ENCODE measurements at places on chromosomes 7 and 10.

DNA sequence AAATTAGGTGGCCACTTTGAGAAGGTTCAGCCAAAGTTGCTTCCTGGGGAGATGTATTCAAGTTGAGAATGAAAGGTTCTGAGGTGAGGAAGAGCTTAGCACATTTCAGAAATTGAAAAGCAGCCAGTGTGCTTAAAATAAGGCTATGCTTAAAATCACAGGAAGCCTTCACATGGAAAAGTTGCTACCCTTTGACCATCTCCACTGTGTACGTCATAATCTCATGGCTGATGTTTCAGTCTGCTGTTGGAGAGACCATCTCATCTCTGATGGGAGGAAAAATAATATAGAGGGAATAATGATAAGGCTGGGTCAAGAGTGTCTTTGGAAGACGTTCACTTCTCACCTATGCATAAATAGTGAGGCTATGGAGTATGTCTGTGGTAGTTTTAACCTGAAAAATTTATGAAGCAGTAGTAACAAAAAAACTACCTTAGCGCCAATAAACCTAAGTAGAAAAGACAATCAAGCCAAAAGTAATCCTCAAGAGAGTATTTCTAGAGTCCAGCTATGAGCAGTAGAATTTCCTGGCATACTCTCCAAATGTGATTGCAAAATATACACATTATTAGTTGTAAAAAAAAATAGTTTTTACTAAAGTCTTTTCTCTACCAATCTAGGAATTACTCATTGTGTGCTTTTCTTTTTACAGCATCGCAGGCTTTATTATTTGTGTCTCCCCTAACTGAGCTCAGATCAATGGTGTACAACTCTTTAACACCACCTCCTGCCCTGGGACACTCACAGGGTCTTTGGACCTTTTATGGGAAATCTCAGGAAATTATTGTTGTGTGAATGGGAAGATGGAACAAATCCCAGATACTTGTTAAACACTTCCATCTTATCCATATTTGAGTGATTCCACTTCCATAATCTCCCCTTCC lies 435.2 kb upstream of the LRGUK start:
- no peak for DNase-seq

DNA sequence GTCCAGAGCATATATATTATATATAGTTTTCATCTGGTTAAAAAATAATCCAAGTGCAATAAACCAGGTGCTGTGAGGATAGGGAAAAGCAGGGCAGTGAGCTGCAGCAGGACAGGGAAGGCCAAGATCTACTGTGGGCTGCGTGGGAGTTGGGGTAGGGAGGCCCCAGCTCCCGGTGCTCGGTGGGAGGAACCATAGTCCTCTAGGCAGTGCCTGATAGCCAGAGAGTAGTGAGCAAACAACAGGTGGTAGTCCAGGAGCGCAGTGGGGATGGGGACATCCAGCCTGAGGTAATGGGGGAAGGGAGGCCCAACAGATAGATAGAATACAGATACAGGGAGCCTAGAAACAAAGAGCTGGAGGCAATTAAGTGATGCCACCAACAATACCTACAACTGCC lies 4.1 kb upstream of the BMPR1A start:
- no peak for DNase-seq

GRCh38 chr10:132198381-132199181 lies 11.8 kb downstream of the DPYSL4 start:
- DNase-seq = no peak

GRCh38 chr7:130363026-130363847 lies 17.1 kb upstream of the CPA1 start:
- DNase-seq = no peak

DNA sequence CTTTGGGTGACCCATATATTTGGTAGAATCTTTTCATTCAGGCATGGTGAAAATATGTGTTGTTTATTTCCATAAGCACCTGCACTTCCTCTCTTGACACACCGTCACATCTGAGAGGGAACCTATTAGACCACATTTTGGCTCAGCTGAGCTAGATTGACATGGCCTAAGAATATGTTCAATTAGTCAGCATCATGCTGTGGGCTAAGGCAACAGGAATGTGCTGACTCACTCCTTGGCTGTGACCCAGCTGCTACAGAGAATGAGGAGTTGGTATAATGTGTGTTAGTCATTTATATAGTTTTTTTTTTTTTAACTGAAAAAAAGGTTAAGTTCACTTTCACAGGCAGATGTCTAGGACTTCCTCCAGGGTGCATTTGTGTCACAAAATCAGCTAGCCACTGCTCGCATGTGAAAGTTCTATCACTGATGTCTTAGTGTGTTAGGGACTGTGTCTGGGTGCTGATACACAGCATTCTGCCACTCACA lies 180.6 kb downstream of the SEMA3E start:
- peak; percentile 26 for DNase-seq

DNA sequence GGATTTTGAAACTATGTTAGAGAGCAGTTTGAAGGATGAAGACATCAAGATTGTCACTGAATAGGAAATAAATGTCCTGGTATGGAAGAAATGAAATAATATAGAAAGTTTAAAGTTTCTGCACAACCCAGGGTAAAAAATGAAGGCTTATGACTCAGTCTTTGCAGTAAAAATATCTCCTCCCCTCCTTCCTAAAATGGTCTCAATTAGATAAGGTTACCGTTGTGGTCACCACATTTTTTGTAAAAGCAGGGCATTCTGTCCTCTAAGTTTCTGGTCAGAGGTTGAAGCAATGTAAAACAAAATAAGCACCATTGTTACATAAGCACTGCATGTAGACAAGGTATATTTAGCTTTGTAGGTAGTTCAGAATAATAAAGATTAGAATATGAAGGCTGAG lies 403.5 kb downstream of the SUGCT start:
- DNase-seq = no peak

DNA sequence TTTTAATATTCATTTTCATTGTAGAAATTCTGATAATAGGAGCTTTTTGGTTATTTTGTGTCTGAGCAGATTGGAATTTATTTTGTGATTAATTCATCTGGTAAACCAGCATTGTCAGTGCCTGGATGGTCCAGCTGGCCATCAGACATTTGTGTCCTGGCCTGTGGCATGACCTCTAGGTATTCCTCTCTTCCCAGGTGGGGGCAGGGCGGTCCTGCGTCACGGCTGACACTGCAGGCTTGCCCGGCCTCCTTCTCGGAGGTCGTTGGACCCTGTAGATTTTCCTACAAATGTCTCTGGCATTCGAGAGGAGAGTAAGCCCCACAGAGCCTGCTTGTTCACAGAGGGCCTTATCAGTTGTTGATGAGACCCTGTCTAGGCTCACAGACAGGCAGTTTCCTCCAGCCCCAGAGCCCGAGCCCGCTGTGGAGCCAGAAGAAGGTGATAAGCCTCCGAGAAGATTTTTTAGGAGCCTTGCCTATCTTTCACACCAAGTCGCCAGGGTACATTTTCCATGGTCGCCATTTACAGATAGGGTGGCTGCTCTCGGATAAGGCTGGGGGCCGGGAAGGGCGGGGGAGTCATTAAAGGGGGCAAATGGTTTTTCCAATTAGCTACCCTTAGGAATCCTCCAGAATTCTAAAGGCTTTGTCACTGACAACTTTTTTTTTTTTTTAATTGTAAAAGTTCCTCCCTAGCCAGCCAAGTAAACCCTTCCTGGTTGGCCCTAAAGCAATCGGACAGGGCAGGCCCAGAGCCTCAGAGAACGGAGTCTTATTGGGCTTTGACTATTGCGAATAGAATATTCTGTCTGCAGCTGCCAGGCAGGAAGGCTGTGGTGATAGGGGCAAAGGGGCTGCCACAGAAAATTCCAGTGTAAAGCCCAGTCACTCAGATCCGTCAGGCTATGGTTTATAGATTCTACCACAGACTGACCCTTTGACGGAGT lies 78.1 kb upstream of the TBX20 start:
- DNase-seq = no peak

DNA sequence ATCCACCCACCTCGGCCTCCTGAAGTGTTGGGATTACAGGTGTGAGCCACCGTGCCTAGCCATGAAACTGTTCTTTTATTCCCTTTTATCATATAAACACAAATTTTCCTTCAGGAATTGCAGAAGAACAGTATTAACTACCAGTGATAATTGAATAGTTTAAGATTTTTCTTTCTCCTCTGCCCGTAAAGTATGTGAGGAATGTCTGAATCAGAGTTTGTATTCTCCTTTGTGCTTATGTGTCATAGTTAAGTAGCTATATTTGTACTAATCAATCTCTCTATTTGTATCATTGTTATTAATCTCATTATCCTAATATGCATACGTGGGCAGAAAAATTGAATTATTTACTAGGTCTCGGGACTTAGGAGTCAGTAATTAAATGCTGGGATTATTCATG lies 83.6 kb downstream of the ZNF277 start:
- DNase-seq = no peak

- no peak for DNase-seq
These were observed 67.6 kb downstream of the DOCK1 start for GRCh38 chr10:126972635-126973414.

GRCh38 chr10:44557596-44558191 lies 172.8 kb upstream of the CXCL12 start:
- no peak for DNase-seq

Measured in tibial nerve (tissue), 4 donors.